ENCODE measurements at places on chromosomes 3 and 15.

DNA sequence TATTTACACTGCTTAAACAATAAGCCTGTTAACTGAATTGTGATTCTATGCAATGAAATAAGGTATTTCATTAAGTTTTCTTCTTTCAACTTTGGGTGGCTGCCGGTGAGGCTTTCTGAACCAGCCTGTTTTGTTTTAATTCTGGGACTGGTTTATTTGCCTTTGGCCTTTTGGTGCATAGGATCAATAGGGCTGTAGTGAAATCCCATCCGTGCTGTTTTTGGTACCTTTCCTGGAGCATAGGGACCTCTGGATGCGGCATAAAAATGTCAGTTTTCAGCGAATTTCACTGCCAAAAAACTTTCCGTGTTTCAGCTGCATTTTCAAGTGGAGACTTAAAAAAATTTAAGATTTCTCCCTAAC lies 514 bp downstream of the PLS1 start:
- no peak for DNase-seq

- DNase-seq = no peak
Observed at GRCh38 chr3:134014270-134014669, 15.5 kb downstream of the SLCO2A1 start.

DNA sequence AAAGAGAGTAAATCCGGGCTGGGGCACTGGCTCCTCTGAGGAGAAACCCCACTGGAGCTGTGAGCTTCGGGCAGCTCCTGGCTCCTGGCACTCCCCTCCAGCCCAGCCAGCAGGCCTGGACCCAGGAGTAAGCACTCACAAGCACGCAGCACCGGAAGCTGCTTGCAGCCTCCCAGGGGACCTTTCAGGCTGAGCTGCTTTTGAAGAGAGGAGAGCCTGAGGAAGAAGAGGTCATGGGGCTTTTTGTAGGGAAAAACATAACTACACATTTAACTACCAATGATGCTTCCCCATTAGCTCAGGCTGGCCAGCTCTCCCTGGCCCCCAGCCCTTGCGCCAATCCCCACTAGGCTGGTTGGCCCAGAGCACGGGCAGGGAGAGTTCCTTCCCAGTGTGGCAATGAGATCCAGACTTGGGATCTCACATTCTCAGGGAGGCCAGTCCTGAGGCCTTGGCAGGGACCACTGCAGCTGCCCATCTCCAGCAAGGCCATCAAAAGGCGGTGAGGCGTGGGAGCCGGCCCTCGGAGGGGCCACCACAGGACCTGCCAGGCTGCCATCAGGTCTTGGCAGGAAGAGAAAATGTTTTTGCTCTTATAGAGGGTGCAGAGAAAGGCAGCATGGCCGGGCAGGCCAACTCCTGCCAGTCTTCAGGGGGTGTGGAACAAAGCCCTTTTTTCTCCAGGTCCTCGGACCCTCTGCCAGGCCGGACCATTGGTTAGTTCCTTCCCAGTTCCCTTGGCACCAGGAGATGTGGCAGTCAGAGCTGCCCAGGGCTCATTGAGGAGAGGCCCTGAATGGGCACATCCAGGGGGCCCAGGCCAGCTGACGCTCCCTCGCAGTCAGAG lies 41.5 kb upstream of the MFGE8 start:
- DNase-seq = no peak

- no peak for DNase-seq
Observed at GRCh38 chr15:100597862-100598261, 4.1 kb downstream of the LINS1 start.

- DNase-seq = peak; percentile 57
Observed at GRCh38 chr3:186825294-186825821, 17.2 kb upstream of the ADIPOQ start.

- no peak for DNase-seq
Observed at GRCh38 chr15:60373745-60374144, 24.0 kb downstream of the ANXA2 start.

DNA sequence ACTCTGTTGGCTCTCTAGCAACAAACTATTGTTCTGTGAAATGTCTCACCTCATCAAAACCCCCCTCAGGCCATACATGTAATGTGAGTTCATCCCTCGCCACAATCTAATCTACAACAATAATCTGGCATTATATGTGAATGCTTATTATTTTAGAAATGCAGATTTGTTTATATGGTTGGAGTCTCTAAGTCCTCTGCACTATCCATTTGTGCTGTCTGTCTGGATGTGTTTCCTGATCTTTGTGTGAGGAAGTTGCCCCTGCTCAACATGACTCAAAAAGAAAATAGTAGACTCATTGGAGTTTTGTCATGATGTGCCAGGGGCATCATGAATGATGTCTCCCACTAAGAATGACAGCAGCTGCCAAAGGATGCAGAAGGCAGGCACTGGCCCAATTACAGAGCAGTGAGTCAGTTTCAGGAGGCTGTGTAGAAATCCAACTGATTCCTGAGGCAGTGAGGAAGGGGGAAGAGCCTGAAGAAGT lies 161.6 kb upstream of the PDZRN3 start:
- DNase-seq = peak; percentile 93

DNA sequence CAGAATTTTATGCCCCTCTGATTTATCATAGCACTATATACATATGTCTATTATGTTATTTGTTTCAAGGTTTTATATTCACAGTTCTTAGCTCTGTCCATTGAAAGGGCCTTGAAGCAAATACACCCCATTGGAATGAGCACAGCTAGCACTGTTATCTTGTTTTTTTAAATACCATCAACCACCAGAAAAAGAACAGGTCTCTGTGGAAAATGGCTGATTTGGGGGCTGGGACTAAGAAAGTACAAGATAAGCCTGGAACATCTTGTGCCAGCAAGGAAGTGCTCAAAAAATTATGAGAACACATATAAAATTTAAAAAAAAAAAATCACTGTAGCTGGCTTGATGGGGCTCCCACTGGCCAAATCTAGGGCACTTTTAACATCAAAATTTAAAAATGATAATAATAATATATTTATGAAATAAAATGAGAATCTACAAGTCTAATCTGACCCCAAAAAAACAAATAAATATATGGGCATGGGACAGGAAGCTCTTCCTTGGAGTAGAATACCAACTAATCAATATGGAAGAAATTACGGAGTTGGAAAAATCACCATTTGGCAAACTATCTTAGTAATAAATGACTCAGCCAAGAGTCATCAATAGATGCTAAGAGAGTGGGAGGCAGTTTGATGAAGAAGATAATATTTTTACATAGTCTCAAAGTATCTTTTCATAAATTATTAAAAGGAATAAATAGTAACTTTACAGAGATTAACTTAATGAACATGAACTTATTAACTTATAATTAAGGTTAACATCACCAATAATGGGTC lies 20.5 kb downstream of the IFT80 start:
- peak; percentile 37 for DNase-seq

GRCh38 chr15:88300089-88300488 lies 43.5 kb upstream of the NTRK3 start:
- no peak for DNase-seq

GRCh38 chr3:52870471-52870870 lies 26.9 kb downstream of the STIMATE start:
- DNase-seq = no peak

GRCh38 chr3:150302246-150302645 lies 105.9 kb upstream of the TSC22D2 start:
- DNase-seq = no peak

DNA sequence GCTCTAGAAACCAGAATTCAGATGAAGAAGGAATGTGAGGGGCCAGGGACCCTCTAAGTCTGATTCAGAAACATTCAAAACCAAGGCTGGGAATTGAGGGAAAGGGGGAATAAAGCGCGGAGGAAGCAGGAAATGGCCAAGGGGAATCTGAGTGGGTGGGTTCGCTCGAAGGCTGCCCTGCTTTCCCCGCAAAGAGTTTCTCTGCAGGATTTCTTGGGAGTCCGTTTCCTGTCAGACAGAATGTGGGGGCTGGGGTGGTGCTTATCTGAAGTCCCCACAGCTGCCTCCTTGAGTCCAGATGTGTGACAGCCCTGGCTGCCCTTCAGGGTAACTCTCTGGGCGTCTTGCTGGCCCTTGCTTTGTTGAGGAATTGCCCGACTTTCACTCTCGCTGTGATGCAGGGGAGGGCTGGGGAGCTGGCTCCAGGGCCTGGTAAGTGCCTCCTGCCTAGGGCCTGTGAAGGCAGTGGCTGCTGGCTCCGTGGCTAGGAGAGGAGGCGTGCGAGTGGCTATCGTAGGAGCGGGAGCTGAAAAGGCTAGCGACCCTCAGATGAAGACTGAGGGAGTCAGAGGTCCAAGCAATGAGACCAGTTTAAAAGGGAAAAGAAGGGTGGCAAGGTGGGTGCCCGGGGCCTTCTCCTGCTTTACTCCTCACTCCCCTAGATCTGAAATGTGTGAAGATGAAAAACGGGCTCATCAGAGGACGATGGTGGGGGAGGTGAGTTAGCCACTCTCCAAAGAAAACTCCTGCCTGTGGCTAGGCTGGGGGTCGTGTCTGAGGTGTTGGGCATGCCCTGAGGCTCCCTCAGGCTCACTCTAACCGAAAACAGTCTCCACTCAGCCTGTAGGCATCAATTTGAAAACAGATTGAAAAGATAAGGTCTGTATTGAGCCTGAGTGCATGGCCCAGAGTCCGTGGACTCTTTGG lies 143.9 kb upstream of the UMPS start:
- no peak for DNase-seq

DNA sequence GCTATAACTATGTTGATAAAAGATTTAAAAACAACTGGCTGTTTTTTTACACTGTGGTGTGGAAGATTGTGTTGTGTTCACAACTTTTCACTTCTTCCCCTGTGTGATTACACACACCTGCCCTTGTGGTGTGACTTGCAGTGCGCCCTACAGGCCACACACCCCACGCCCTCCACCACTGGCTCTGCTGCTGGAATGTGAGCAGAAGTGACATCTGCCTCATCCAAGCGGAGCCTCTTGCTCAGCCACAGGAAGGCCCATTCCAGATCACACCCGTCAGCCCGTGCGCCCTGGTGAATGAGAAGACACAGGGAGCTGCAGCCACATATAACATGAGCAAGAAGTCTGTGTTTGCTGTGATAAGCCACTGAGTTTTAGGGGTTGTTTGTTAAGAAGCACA lies 7.0 kb downstream of the CCR2 start:
- no peak for DNase-seq

DNA sequence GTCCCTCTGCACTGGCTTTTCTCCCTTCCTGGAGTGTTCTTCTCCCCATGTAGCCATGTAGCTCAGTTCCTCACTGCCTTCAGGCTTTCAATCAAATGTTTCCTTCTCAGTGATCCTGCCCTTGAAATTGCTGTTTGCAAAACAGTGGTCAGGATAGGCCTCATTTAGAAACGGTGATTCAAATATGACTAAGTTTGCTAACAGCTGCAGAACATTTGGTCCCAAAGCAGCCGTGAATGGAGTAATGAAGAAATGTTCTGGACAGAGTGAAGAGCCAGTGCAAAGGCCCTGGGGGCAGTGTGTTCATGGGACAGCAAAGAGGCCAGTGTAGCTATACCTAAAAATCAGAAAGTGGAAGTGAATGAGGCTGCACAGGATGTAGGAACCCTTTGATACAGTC lies 223.4 kb downstream of the FEZF2 start:
- DNase-seq = peak; percentile 86

DNA sequence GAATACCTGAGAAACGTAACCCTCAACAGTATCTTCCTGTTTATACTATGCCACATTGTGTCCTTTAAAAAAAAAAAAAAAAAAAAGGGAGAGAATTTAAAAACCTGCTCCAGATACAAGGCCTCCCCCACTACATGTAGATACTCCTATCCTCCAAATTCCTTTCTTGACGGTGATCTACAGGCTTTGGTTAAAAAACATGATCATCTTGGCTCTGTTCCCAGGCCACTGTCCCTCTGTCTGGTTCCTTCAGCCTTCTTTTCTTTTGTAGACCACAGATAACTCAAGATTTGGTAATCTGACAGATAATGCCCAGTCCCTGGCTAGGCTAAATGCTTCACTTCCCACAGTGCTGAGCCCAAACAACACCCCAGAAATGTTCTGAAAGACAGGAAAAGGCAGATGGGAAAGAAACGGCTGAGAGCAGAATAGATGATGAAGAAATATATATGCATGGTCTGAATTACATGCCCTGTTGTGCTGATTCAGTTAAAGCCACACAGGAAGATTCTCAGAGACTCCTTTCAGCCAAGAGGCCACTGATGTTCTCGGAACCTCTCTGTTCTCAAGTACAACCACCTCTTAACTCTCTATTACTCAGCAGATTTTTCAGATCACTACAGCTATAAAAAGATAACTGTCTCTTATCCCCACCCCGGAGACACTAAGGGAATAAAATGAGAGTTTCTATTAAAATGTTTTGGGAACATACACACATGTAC lies 48.3 kb downstream of the NPTN start:
- DNase-seq = no peak

DNA sequence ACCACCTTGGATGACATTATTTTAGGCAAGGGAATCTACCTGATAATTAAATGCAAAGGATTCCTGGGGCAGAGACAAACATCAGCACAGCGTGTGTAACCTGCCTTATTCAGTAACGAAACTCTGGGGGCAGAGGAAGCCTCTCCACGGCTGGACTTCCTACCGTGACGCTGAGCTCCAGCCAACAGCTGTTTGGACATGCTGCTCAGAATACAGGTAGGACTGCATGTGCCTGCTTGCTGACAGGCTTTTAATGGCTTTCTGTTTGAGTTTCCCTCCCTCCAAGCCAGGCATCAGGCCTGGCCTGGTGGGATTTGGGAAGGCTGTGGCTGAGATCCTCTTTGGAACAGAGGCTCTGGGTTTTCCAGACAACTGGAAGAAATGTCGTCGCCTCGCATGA lies 150.6 kb downstream of the ADAMTS17 start:
- no peak for DNase-seq

DNA sequence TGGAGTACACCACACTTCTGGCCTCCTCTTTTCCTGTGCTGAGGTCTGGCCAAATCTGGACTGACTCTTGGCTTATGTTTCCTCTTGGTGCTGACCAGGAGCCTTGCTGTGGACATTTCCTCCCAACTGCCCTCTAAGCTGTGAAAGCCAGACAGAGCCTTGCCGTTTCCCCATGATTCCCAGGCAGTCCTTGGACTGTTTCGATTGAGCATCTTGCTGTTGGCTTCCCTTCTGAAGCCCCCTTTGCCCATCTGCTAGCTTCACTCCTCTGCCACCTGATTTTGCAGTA lies 110.5 kb downstream of the EPHB1 start:
- DNase-seq = no peak

- no peak for DNase-seq
Observed at GRCh38 chr3:81916890-81917289, 155.4 kb upstream of the GBE1 start.

GRCh38 chr3:55473788-55474187 lies 13.3 kb downstream of the WNT5A start:
- no peak for DNase-seq

GRCh38 chr3:55480911-55481743 lies 6.0 kb downstream of the WNT5A start:
- peak; percentile 63 for DNase-seq

- DNase-seq = peak; percentile 73
Observed at GRCh38 chr3:64848822-64849221, 161.0 kb upstream of the ADAMTS9 start.

GRCh38 chr3:120263792-120264191 lies 21.2 kb downstream of the GPR156 start:
- DNase-seq = no peak
